ENCODE measurements at places on chromosomes 4 and X. TPM values are rescaled to one million over a fixed set of nuclear protein-coding genes. Genes with fewer than 3 reads are reported as not detected.

The NAT8L gene
- polyA plus RNA-seq = 1.6 TPM

The TAB3 gene
- polyA plus RNA-seq = 4.4 TPM

DNA sequence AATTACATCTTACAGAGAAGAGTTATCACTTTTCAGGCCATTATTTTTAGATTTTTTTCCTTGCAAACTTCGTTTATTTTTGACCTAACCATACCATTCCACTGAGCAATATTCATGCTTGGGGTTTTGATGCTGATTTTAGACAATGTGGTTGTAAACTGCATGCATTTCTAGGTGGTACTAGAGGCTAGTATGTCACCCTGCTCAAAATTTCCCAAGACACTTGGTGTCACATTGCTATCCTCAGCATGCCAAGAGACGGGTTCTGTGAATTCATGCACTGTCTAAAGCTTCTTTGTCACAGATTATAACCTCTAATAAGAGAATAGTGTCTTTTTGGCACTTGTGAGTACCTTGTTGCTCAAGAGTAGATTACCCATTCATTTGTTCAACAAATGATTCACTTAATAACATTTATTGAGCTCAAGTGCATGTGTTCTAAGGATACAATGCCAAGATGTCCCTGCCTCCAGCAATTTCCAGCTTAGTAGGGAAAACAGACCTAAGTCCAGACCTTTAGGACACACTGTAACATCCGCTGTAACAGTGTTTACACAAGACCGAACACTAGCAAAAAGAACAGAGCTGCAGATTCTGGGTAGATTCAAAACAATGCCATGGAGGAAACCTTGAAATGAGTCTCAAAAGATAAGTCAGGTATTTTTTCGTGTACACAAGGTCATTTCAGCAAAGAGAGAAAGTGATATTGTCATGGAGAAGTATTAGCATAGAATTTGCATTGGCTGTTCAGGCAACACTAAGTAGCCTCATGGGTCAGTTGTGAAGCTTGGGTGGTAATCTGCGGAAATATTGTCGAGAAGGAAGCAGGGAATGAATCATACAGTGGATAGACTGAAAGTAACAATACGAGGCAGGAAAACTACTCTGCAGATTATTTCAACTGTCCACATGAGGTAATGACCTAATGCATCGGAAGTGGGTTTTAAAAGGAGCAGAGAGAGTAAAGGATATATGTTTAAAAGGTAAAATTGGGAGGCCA, 515.1 kb upstream of the ZFP42 start:
- no peak for DNase-seq

- DNase-seq = peak; percentile 69
These were observed 37.6 kb downstream of the SEPTIN11 start for GRCh38 chr4:76987153-76987591.

DNA sequence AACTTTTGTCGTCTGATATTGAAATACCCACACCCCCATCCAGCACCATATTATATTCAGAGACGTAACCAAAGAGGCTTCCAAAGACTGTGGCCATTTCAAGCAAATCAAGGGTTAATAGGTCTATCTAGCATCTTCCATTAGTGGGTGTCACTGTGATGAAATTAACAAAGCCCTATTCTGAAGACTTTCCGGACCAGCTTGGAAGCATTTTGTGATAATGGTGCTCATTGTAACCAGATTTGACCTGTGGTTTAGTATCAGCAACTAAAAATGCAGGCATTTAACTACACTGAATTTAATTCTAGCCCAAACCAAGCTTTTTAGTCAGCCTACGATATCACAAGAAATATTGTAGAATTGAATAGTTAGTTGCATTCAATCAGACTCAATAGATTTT, 309.7 kb upstream of the TENM3 start:
- DNase-seq = no peak

GRCh38 chrX:20664774-20665173, 398.1 kb upstream of the RPS6KA3 start:
- DNase-seq = peak; percentile 70

DNA sequence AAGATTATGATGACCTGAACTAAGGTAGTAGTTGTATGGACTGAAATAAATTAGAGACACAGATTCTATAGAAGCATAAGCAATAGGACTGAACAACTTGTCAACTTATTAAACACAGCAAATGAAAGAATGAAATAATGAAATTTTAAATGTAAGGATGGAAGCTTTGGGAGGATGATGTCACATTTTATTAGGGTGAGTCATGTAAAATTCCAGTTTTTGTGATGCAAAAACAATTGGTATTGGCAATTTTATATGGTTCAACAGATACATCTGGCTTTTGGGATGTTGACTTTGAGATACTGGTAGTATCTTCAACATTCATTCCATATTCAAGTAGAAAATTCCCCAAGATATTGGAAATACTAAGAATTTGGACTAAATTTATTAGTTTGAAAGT, 72.7 kb upstream of the IL15 start:
- no peak for DNase-seq

DNA sequence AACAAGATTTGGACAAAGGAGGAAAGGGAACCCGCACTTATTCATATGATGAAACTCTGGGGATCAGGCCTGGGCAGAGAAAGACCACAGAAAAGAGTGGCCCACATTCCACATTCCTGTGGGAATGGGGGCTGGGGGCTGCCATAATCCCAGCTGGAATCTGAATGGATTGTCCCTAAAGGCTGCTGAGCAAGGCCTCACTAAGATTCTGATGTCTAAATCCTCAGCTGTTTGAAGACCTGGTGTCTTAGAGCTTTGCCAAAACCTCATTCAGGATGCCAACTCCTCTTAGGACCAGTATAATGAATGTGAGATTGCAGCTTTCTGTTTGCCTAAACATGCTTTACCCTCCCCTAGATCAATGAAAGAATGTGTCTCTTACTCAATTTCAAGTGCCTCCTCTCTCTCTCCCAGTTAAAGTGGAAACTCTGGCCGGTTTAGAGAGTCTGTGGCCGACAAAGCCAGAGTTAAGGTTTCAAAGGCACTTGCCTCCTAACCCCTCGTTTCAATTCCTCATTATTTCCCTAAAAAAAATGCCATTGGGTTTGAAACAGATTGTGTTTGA, 33.3 kb upstream of the GPC4 start:
- DNase-seq = peak; percentile 22

- DNase-seq = no peak
These were observed 133.0 kb upstream of the TMLHE start for GRCh38 chrX:155745792-155746191.

DNA sequence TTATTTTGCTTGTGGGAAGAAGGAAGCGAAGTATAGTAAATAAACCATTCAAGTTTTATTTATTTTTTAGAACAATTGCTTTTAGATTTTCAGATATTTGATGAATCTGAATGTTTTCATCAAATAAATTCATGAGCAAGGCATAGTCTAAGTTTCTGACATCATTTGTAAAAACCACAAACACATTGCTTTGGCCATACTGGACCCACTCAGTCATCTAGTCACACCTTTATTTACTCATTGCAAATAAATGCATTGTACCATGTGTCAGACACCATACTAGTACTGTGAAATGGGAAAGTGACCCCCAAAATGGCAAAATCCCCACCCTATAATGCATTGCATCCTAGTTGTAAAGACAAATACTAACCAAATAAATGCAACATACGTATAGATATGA, 449.1 kb upstream of the SMIM31 start:
- DNase-seq = no peak

DNA sequence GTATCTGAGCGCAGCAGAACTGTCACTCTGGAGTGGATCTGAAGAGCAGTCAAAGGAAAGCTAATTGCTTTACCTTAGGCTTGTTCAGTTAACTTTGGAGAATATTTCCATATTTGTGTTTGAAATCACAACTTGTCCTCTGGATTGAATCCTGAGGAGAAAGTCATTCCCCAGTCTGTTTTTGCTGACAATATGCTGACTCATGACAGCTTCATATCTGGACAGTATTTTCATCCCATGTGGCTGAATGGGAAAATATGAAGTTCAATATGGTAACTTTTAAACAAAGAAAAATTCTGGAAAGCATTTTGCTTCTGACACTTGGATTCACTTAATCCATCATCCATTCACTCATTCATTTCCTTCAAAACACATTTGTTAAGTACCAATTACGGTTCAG, 46.3 kb upstream of the MAGEC3 start:
- no peak for DNase-seq

All from GM23338 (cell line).